ENCODE measurements at places on chromosomes 7 and 10. TPM values are rescaled to one million over a fixed set of nuclear protein-coding genes. Genes with fewer than 3 reads are reported as not detected.

Gene OR2A12
- total RNA-seq = not detected

Gene PI4K2A
- total RNA-seq = 19.4 TPM

Gene LRMDA
- total RNA-seq = 0.98 TPM

Gene ZCCHC24
- 24.3 TPM for total RNA-seq

Gene IGFBP1
- total RNA-seq = not detected

Gene TMEM229A
- 10.9 TPM for total RNA-seq

Gene CASTOR2
- total RNA-seq = 40.2 TPM

Gene NRG3
- total RNA-seq = 3.4 TPM

Gene CRHR2
- 0.18 TPM for total RNA-seq

Gene ANKRD61
- total RNA-seq = 0.80 TPM

Gene GRM3
- 3.4 TPM for total RNA-seq

Gene CCL24
- not detected for total RNA-seq

Gene LRRC27
- total RNA-seq = 18.3 TPM

Gene TRIM50
- total RNA-seq = not detected

Gene CCDC186
- 7.1 TPM for total RNA-seq

Gene CCDC3
- 6.4 TPM for total RNA-seq

Gene ZNF316
- 43.8 TPM for total RNA-seq

Gene MMRN2
- 0.27 TPM for total RNA-seq
